ENCODE measurements at places on chromosomes 7 and 10.

GRCh38 chr7:70696201-70696754 lies 435.7 kb upstream of the GALNT17 start:
- no peaks in the 10 kb centered on the region for H3K36me3 ChIP-seq
- DNase-seq: no peak
- H3K27me3 ChIP-seq: no peaks in the 10 kb centered on the region
- peaks cover 23% of the 10 kb centered on the region for H3K4me1 ChIP-seq
- peak overlapping the region; percentile 99 for H3K4me3 ChIP-seq
- H3K27ac ChIP-seq: peak overlapping the region; percentile 87

DNA sequence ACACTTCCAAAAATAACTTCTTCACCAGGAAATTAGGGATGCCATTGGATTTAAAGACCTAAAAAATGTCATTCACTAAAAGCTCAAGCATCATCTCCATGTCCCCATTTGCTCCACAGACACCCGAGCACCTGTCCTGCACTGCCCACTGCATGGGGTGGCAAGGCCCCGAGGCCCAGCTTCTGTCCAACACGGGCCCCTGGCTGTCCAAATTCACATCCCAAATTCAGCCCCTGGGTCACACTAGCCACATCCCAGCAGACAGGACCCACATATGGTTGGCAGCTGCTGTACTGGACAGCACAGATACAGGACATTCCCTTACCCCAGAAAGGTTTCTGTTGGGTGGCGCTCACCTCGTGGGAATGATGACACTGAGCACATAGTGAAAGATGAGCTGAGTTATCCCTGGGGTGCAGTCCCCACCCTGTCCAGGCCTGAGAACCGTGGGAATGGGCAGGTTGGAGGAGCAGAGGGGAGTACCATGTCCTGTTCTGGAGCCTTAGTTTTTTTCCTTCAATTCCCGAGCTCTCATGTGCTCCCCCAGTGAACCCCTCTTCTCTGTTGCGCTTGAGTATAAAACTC lies 55.3 kb downstream of the CSGALNACT2 start:
- no peak overlapping the region for H3K4me3 ChIP-seq
- H3K27ac ChIP-seq: no peak overlapping the region
- no peaks in the 10 kb centered on the region for H3K27me3 ChIP-seq
- DNase-seq: no peak

DNA sequence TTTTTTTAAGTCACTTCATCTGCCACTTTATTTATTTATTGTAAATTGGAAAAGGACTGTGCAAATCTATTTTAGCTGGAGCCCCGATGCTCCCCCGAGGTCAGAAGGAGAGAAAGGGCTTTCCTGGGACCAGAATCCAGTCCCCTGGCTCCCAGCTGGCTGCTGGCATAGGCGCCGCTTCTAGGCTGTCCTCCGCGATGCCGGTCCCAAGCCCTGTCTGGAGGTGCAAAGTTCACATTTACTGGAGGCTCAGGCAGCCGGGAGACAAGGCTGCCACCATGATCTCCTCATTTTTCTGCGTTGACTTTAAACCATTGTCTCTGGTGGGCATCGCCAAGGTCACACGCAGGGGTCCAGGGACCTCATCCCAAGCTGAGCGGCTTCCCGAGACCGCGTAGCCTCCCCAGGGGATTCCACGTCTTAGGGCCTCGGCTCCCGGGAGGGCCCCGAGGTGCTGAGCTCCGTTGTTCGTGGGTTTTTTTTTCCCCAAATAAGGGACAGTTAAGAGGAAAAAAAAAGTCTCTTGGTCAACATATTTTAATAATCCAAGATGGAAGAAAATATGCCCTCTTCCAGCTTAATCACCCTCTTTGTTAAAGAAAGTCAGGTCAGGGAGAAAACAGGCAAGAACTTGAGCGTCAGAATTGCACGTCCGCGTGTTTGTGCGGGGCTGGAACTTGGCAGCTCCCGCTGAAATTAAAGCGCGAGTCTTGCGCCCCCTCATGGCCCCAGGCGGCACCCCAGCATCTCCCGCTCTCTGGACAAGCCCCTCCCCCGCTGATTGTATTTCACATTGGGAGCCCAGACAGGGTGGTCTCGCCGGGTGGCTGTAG lies 11.9 kb downstream of the RGR start:
- H3K27ac ChIP-seq: no peak overlapping the region
- no peaks in the 10 kb centered on the region for H3K36me3 ChIP-seq
- no peaks in the 10 kb centered on the region for H3K27me3 ChIP-seq
- H3K4me3 ChIP-seq: no peak overlapping the region
- DNase-seq: no peak
- H3K4me1 ChIP-seq: no peaks in the 10 kb centered on the region

GRCh38 chr10:517241-517830 lies 172.1 kb downstream of the DIP2C start:
- no peak overlapping the region for H3K4me3 ChIP-seq
- H3K27ac ChIP-seq: no peak overlapping the region
- peaks cover 21% of the 10 kb centered on the region for H3K4me1 ChIP-seq
- no peaks in the 10 kb centered on the region for H3K27me3 ChIP-seq
- DNase-seq: no peak

DNA sequence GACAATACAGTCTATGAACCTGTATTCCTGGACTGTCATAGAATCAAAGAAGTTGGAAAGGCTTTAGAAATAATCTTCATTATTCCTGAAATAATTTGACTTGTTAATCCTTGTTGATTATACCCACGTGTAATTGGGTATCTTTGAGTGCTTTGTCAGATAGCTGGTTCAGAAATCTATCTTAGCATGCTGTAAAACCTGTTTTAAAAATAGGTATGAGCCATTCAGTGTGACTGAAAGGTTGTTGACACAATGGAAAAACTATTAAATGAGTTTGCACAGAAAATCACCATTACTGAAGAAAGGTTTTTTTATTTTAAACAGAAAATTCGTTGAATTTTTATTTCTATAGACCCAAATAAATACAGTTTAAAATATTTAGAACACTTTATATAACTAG lies 38.7 kb downstream of the PHTF2 start:
- no peaks in the 10 kb centered on the region for H3K36me3 ChIP-seq
- H3K4me1 ChIP-seq: peaks cover 8% of the 10 kb centered on the region
- no peak for DNase-seq
- H3K27ac ChIP-seq: no peak overlapping the region
- H3K27me3 ChIP-seq: no peaks in the 10 kb centered on the region

- no peaks in the 10 kb centered on the region for H3K27me3 ChIP-seq
- no peak overlapping the region for H3K4me3 ChIP-seq
- DNase-seq: no peak
- H3K36me3 ChIP-seq: peaks cover 27% of the 10 kb centered on the region
- H3K4me1 ChIP-seq: peaks cover 3% of the 10 kb centered on the region
Observed at GRCh38 chr10:110285501-110285900, 19.2 kb downstream of the SMNDC1 start.

Measured in thoracic aorta (tissue), 2 donors.